T-helper 22 cell (primary cell): ENCODE measurements at places on chromosomes 4 and X.
A peak's percentile ranks its signal among the peaks of the same experiment; 100 is the strongest.

GRCh38 chrX:51407520-51408409, 75.1 kb downstream of the NUDT10 start:
- no peak for DNase-seq

DNA sequence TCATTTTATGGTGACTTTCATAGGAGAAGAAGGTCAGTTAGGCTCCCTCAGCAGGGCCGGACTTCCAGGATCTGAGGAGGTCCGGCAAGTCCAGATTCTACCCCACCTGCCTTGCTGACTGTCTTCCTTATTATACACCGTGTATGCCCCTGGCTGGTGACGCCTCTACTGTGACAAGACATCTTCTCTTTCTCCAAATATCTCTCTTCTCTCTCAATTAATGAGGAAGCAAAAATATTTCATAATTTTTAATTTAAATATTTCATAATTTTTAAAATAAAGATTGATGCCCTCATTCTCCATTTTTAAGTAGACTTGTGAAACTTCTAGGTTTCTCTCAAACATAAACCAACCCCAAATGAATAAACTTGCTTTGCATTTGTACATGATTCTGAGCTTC, 202.5 kb downstream of the NSUN7 start:
- no peak for DNase-seq

- DNase-seq: no peak
Observed at GRCh38 chr4:126306152-126306869, 991.6 kb downstream of the FAT4 start.

DNA sequence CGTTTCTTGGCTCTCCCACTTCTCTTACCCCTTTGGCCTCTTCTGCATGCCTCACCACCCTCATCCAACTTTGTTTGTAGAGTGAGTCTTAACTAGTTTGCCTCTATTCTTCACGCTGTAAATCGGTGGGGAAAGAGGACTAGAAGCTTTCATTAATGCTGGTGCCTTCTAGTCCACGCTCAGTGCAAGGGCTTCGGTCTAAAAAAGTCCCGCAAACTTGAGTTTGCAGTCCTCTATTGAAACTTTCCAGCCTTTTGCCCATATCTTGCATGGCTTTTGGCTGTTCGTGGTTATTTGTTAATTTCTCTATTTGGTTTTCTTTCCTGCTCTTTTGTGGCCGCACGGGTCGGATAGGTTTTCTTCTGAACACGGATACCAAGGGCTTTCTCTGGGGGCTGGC, 868 bp downstream of the DACH2 start:
- DNase-seq: no peak

GRCh38 chrX:13433298-13433605, 113.4 kb upstream of the ATXN3L start:
- DNase-seq: no peak

DNA sequence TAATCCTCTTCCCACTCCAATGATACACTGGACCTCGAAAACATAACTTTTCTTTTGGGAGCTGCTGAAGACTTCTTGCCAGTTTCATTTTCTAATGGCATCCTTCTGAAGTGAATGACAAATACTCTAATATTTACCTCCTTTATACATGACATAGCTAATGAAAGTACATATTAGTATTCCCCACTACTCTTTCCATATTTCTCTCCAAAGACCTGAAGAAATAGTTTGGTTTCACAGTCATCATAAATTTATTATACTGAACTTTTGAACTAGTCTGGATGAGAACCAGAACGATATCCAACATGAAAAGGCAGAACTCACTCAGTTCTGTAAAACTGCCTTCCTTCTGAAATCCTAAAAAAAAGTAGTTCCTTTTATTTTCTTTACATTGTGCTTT, 139.1 kb downstream of the GPC3 start:
- DNase-seq: no peak

DNA sequence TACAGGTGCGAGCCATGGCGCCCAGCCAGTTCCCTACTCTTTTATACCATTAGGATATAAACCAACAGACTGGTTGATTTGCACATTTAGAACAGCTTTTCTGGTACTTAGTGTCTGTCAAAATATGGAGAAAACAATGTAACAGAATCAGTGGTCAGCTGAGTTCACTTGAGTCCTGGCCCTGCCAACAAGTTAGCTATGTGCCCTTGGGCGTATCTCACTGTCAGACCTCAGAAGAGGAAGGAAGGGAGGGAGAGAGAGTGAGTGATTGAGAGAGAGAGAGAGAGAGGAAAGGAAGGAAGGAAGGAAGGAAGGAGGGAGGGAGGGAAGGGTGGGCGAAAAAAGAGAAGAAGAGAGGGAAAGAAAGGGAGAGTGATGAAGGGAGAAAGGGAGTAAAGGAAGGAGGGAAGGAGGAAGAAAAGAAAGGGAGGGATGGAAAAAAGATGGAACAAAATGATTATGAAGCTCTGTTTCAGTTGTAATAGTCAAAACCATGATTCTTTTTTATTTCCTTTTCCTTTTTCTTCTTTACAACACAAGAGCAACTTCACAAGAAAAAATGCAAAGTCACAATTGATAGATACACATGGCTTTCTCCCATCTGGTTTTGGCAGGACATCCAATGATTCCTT, 55.7 kb upstream of the PDGFRA start:
- no peak for DNase-seq

- no peak for DNase-seq
Observed at GRCh38 chrX:19689170-19689779, 174.0 kb upstream of the MAP3K15 start.

GRCh38 chrX:47078129-47079043, at the start of gene RGN:
Gene RGN (plus strand): TSS chrX:47078443. CDS start chrX:47081145, 2,702 bp downstream.
- DNase-seq: no peak

DNA sequence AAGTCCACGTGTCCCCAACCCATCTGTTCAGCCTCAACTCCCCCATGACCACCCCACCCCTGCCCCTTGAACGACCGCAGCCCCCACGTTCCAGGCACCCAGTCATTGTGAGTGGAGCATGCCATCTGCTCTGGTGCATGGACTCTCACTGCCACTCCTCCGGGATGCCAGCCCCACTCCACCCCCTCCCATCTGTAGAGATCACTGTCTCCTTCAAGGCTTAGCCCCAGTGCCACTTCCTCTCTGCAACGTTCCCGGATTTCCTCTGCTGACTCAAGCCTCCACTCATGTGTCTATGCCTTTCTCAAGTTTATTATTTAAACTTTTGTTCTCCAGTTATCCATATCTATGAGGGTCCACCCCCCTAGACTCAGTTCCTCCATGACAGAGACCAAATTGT, 54.0 kb downstream of the MAML3 start:
- peak; percentile 17 for DNase-seq

GRCh38 chr4:76993787-76994641, 44.5 kb downstream of the SEPTIN11 start:
- peak; percentile 50 for DNase-seq

GRCh38 chr4:178917756-178918155, 1475.5 kb upstream of the AGA start:
- DNase-seq: no peak

DNA sequence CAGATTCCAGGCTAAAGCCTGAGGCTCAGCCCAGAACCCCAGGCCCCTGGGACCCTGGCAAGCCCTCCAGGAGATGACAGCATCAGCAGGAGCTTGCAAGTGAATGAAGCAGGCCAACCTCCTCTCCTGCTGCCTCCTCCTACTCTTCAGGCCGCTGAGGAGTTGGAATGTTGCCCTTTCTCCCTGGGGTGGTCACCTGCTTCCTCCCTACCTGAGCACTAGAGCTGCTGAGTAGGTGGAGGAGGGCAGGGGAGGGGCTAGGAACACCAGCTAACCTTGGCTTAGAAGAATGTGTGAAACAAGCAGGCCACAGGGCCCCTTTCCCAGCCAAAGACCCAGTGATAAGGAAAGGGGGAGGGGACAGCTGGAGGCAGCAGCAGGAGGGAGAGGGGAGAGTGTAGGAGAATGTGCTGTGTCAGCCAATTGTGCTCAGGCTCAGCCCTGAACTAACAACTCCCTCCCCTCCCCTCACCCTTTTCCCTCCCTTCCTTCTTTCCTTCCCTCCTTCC, 58.0 kb downstream of the PJA1 start:
- DNase-seq: no peak

- no peak for DNase-seq
Observed at GRCh38 chr4:145299380-145300076, 119.1 kb upstream of the OTUD4 start.

- no peak for DNase-seq
Observed at GRCh38 chr4:184288451-184289178, 70.9 kb upstream of the ENPP6 start.

GRCh38 chr4:36399762-36400353, 118.4 kb downstream of the DTHD1 start:
- no peak for DNase-seq

DNA sequence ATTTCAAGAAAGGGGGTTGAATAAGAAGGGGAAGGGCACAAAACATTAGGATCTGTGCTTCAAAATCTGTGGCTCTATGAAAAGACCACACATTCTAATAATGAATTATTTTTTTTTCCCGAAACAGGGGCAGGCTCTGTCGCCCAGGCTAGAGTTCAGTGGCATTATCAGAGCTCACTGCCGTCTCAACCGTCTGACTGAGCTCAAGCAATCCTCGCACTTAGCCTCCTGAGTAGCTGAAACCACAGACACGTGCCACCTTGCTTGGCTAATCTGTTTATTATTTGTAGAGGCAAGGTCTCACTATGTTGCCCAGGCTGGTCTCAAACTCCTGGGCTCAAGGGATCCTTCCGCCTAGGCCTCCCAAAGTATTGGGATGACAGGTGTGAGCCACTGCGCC, 33.4 kb downstream of the ACSL1 start:
- DNase-seq: no peak

DNA sequence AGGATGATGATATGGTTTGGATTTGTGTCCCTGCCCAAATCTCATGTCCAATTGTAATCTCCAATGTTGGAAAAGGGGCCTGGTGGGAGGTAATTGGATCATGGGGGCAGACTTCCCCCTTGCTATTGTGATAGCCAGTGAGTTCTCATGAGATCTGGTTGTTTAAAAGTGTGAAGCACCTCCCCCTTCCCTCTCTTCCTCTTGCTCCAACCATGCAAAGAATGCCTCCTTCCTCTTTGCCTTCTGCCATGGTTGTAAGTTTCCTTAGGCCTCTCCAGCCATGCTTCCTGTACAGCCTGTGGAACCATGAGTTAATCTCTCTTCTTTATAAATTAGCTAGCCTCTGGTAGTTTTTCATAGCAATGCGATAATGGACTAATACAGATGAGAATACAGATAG, 19.7 kb upstream of the ALG13 start:
- no peak for DNase-seq

- DNase-seq: no peak
Observed at GRCh38 chr4:169810325-169811323, 52.9 kb upstream of the HPF1 start.

GRCh38 chrX:103398421-103398864, 22.1 kb downstream of the BEX3 start:
- no peak for DNase-seq

GRCh38 chr4:130077275-130077674, 981.3 kb downstream of the C4orf33 start:
- DNase-seq: no peak

DNA sequence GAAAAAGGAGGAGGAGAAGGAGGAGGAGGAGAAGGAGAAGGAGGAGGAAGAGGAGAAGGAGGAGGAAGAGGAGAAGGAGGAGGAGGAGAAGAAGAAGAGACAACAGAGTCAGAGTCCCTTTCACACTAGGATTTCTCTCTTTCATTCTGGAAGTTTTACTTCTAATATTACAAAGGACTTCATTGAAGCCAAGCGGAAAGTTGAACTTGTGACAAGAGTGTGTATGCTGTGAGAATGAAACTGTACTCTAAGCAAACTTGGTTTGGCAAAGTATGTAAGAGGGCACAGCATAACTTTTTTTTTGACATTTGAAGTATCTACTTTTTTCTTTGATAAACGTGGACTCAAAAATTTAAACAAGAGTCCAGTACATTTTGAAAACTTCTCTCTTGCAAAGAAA, 48.0 kb downstream of the CXCL8 start:
- no peak for DNase-seq

DNA sequence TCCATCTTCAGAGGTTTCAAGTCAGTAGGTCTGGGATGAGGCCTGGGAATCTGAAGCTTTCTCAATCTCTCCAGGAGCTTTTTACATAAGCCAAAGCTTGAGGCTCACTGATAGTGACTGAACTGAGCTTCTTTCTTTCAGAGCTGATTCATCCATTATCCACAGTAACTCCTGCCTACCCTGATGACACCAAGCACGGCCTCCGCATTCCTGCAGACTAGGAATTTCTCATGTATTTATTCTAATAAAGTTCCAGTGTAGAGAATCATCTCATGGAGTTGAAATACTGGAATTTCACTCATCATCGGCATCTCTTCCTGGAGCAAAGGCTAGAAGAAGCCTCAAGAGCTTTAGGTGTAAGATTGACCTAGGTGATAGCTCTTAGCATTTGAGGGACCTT, 12.1 kb upstream of the DCTD start:
- no peak for DNase-seq

- no peak for DNase-seq
Observed at GRCh38 chrX:103685396-103685795, 1.1 kb downstream of the MORF4L2 start.

DNA sequence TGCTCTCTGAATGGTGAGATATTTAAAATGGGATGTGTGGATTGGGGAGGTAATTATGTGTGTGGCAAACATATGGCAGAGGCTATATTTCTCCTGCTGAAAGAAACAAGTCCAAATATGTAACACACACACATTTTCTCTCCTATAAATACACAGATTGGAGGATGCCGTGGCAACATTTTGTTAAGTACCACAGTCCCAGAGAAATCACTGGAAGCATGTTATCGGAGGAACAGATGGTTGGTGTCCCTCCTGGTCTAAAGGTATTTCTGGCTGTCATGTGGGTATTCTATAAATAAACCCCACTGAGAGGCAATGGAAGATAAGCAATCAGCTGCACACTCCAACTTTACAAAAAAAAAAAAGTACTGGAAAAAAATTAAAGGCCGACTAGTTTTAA, 528.3 kb upstream of the BOD1L1 start:
- DNase-seq: no peak

DNA sequence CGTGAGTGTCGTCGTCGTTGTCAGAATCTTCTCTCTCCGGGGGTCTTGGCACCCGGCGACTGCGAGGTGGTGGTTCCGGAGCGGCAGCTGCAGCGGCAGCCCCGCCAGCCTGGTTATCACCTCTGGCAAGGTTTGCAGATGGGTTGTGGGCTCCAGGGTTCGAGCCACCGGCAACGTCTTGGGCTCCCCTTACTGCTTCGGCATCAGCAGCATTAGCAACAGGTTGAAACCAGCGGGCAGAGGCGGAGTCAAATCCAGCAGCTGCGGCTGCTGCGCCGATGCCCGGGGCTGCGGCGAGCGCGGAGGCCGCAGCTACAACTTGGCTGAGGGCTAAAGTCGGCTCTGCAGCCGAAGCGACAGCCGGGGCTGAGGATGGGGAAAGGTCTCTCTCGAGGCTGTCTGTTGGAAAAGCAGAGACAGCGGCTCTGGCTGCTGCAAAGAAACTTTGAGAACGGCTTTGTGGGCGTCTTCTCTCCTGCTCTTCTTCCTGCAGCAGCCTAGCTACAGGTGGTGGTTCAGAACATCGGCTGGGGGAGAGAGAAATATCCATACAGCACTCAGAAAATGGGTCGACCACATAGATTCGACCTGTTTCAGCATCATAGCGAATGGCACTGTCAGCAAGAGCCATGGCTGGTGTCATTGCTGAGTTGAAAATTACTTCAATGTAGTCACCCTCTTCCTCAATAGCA, 3.6 kb downstream of the IRS4 start:
- no peak for DNase-seq
